ENCODE measurements at places on chromosomes 5 and 9.

DNA sequence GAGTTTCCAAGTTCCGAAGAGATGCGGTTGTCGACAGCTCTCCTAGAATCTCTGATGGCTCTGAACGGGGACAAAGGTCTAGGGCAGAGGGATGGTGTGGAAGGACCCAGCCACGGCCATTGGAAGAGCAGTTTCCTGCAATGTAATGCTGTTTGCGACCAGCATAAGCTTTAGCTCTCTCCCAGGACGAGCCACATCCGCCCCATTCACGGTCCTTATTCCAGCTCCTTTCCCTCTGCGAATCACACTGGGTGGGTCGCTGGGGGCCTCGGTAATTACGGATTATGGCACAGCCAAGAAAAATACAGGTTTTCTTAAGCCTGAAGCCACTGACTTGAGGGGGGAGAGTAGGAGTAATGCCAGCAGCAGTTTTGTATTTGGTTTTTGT, 22.7 kb downstream of the ANXA2R start:
- peak; percentile 55 for DNase-seq

GRCh38 chr9:135670721-135671590, 7.8 kb downstream of the LCN9 start:
- no peak for DNase-seq

GRCh38 chr5:11619339-11620024, 284.8 kb downstream of the CTNND2 start:
- DNase-seq = no peak

GRCh38 chr5:122152266-122152900, 23.0 kb downstream of the ZNF474 start:
- no peak for DNase-seq

GRCh38 chr9:135827866-135828580, 79.3 kb downstream of the CAMSAP1 start:
- no peak for DNase-seq

- peak; percentile 61 for DNase-seq
Observed at GRCh38 chr5:36596247-36596646, 10.2 kb upstream of the SLC1A3 start.

- no peak for DNase-seq
Observed at GRCh38 chr9:19171271-19171670, 44.0 kb upstream of the PLIN2 start.

- no peak for DNase-seq
Observed at GRCh38 chr9:18184401-18184800, 289.6 kb upstream of the ADAMTSL1 start.

- DNase-seq = no peak
Observed at GRCh38 chr5:78633700-78634099, 14.9 kb downstream of the LHFPL2 start.
